ENCODE measurements at places on chromosomes 4 and X. TPM values are rescaled to one million over a fixed set of nuclear protein-coding genes. Genes with fewer than 3 reads are reported as not detected.

PARM1 gene
- total RNA-seq, result 23.3 TPM

ENAM gene
- total RNA-seq, result not detected

CSAG2 gene
- total RNA-seq, result not detected

TIMP1 gene
- total RNA-seq, result 251 TPM

OPRPN gene
- not detected for total RNA-seq

SOD3 gene
- 431 TPM for total RNA-seq

PLS3 gene
- total RNA-seq, result 78.9 TPM

GPRASP1 gene
- 11.2 TPM for total RNA-seq

PRR32 gene
- total RNA-seq, result not detected

TMSB15B gene
- 4.5 TPM for total RNA-seq

MEPE gene
- total RNA-seq, result not detected

SRPK3 gene
- total RNA-seq, result 1.2 TPM

ZCCHC18 gene
- total RNA-seq, result 12.3 TPM

ADGRG2 gene
- total RNA-seq, result 0.83 TPM

Data from esophagus muscularis mucosa (tissue), 4 donors.